ENCODE measurements at places on chromosomes 11 and 22.

GRCh38 chr11:86292912-86293616 lies 9.0 kb upstream of the HIKESHI start:
- DNase-seq: no peak

DNA sequence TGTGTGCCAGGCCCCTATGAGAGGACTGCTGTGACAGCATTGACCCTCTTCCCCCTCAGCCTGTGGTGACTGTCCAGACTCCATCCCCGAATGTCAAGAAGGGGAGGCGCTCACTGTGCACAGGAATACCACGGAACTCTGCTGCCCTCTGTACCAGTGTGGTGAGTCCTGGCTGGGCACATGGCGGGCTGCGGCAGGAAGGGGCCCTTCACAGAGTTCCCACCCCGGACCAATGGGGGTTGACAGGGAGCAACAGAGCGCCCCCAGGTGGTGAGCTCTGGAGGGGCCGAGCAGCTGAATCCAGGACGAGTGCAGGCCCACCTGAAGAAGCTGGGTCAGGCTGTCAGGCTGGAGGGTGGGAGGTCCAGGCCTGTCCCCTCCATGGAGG lies 83.8 kb upstream of the MYOD1 start:
- no peak for DNase-seq

DNA sequence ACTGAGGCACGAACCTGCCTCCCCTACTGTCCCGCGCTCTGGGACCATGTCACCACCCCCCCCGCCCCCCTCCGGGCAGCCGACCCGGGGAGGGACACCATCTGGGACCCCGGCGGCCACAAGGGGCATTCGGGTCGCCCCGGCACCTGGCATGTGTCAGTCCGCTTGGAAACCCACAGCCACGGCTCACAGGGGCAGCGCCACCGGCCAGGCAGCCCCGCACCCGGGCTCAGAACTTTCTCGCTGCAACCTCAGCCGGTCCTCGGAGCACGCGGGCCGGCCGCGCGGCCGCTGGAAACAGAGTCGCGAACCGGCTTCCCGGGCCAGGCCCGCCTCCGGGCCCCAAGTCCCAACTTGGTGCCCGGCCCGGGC lies 159.9 kb upstream of the GRK3 start:
- DNase-seq: no peak

DNA sequence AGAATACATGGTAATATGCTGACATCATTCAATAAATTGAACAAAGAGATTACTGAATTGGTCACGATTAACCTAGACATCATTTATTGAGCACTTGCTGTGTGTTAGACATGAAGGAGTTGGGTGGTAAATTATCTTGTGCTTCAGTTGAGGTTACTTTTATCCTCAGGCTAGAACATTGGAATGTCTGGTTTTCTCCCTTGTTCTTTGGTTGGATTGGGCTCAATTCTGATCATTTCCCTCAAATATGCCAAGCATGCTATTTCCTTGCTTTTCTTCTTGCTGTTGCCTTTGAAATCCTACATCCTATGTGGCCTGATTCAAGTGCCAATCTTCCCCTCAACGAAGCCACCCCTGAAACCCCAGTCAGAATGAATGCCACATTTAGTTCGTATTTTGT lies 65.8 kb downstream of the DEUP1 start:
- no peak for DNase-seq

- no peak for DNase-seq
These were observed 15.5 kb upstream of the ST3GAL4 start for GRCh38 chr11:126339863-126340434.

GRCh38 chr11:36421546-36422155 lies 88.4 kb downstream of the TRAF6 start:
- DNase-seq: no peak

GRCh38 chr11:35347921-35348331 lies 71.4 kb downstream of the SLC1A2 start:
- DNase-seq: no peak

GRCh38 chr11:88861618-88862017 lies 204.2 kb downstream of the GRM5 start:
- DNase-seq: no peak

GRCh38 chr22:47713941-47714340 lies 951.5 kb downstream of the TBC1D22A start:
- no peak for DNase-seq

- DNase-seq: no peak
These were observed 9.7 kb downstream of the SMARCB1 start for GRCh38 chr22:23796461-23796860.

DNA sequence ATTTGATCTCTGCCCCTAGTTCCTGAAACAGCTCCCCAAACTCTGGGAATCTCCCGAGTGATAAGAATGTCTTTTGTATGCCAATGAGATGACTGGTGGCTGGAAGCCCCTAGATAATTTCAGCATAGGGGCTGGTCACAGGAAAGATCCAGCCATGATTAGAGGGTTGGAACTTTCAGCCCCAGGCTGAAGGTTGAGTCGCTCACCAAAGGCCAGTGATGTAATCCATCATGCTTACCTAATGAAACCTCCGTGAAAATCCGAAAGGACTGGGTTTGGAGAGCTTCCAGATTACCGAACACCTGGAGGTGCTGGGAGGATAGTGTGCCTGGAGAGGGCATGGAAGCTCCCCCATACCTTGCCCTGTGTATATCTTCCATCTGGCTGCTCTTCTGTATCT lies 26.0 kb downstream of the LRRC32 start:
- DNase-seq: no peak

GRCh38 chr11:47980907-47981621 lies 705 bp downstream of the PTPRJ start:
- no peak for DNase-seq

- no peak for DNase-seq
These were observed 202.1 kb upstream of the ARHGAP42 start for GRCh38 chr11:100484948-100485347.

DNA sequence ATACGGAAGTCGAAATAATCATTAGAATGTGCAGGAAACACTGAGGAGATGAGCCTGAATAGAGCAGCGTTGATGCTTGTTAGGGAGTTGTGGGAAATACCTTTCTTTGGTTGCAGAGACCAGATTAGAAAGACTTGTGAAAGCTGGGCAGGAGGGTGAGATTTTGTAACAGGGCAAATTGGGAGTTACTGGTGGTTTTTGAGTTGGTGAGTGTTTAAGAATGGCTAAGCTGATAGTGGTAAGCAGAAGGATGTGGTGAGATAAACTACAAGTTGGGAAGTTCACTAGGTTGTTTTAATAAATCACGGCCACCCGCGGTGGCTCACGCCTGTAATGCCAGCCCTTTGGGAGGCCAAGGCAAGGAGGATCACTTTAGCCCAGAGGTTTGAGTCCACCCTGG lies 34.4 kb downstream of the MCAM start:
- no peak for DNase-seq

DNA sequence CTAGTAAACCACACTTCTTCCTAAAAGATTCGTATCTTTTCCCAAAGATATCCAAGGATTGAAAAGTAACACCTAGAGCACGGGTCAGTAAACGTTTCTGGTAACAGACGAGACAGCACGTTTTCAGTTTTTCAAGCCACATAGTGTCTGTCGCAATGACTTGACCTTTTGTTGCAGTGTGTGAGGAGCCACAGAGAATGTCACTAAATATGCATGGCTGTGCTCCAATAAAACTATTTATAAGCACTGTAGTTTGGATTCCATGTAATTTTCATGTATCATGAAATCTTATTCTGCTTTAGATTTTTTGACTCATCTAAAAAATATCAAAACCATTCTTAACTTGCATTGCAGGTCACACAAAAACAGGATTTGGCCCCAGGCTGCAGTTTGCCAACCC lies 18.3 kb upstream of the MICAL3 start:
- DNase-seq: no peak

DNA sequence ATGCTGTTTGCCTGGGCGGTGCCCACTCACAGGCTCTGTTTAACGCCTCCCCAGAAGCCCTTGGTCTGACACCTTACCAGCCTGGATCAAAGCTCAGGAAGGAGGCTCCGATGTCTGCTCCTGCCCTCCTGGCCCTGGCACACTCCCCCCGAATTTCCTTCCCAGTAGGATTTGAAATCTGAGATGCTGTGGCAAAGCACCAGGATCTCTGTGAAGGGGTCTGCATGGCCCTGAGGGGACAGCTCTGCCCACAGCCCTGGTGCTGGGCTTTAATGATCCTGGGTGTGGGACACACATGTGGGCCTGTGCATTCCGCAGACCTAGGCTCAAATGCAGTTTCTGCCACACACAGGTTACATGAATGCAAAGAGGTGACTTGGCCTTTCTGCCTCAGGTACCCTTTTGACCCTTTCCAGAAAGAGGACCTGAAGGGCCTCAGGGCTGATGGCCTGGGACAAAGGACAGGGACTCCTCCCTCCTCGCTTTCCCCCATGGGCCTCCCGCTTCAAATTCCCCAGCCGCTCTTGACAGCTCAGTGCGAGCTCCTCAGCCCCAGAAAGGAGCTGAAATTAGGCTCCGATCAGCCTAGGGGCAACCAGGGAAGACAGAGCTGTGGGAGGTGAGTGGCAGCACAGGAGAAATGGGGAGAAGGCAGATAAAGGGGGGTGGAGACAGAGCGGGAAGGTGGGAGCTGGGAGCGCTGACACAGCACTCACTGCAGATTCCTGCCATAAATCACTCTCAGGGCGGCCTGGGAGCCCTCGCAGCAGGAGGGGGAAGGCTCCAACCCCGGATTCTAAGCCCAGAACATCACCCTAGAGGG lies 41.3 kb downstream of the TRIM29 start:
- no peak for DNase-seq

DNA sequence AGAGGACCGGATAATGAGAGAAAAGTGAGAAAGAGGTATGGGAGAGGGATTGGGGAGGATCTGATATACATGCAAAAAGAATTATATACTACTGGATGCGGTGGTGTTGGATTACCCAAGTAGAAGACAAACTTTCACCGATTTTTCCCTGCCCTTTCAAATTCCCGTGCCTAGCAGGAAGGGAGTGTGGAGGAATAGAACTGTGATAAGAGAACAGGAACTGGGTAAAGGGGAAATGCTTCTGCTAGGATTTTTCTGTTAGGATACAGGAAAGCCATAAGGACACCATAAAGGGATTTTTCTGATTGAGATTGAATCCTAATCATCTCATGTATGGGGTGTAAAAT lies 480 bp upstream of the MTMR2 start:
- DNase-seq: no peak

DNA sequence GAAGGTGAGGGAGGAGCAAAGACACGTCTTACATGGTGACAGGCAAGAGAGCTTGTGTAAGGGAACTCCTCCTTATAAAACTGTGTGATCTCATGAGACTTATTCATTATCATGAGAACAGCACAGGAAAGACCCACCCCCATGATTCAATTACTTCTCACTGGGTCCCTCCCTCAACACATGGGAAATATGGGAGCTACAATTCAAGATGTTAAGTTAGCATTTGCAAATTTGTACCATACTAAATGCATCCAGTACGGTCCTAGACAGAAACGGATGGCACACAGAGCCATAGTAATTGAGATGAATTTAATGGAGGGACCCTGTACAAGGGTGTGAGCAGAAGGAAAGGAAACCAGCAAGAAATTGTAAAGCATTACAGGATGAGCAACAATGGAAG lies 765.8 kb upstream of the API5 start:
- DNase-seq: no peak

- DNase-seq: no peak
These were observed 94.5 kb downstream of the PHF21A start for GRCh38 chr11:46026606-46027293.

DNA sequence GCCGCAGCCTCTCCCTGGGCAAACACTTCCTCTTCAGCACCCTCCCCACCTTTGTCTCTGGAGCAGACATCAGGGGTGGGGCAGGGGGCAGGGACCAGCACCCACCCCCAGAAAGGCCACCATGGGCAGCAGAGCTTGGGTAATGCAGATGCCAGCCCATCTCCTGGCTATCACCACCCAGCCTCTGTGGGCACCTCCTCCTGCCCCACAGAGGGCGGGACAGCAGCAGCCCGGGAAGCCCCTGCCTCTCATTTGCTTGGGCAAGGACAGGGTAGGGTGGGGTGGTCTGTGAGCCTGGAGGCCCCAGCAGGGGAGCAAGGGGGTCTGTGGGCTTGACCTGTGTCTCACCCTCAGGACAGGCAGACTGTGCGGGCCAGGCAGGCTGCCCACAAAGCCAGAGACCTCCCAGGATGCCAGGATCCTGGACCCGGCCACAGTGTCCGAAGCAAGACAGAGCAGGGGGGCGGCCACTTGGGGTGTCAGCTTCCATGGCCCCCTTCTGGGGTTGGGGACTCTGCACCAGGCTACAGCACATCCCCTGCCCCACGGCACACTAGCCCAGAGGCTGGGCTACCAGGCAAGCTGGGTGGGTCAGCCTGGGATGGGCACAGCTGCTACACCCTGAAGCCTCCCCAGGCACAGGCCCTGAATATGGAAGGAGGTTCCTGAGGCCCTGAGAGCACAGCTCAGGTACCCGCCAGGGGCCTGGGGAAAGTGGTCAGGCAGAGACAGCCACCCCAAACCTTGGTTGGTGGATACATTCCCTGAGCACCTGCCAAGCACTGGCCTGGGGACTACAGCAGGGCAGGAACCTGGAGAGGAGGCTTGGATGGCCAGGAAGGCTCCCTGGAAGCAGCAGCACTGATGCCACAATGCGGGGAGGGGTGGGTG lies 4.5 kb downstream of the RNH1 start:
- no peak for DNase-seq

DNA sequence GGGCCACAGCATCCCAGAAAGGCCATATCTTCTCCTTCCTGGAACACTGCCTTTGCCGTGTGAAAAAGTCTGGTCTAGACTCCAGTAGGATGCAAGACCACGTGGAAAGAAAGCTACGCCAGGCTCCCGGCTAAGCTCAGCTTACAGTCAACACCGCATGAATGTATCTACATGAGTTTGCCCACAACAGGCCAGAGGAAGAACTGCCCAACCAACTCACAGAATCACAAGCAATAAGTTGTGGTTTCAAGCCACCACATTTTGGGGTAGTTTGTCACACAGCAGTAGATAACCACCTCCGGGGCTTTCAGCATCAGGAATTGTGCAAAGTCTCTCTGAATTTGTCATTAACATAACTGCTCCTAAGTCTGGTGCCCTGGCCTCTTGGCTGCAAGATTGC lies 27.3 kb downstream of the HSPA8 start:
- no peak for DNase-seq

DNA sequence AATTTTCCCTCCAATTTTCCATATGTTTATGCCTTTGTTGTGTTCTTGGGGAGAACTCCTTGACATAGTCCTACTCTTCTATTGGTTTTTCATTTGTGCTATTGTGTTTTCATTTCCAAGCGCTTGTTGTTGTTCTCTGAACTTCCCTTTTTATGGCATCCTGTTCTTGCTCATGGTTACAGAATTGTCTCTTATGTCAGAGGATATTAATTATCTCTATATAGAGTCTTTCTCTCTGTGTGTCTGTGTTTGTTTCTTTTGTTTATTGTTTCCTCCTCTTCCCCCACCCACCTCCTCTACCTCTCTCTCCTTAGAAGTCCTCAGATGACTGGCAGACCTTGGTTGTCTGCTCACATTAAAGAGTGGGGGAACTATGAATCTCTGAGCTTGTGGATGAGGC lies 69.9 kb downstream of the HORMAD2 start:
- DNase-seq: no peak

- no peak for DNase-seq
These were observed 11.7 kb upstream of the ARL14EP start for GRCh38 chr11:30311189-30311588.

Data from stimulated activated CD8-positive, alpha-beta memory T cell treated with anti-CD3 and anti-CD28 coated beads, Interleukin-7, amount 100 ng/mL, for 1 hour (primary cell).